Stimulated activated memory B cell treated with anti-CD40 and anti-IgM and Interleukin-4, amounts not matched to agents 10 μg/mL and 1 μg/mL and 100 μg/mL, for 72 hours (primary cell): ENCODE measurements at places on chromosomes 7 and 10.

- H3K27me3 ChIP-seq: peaks cover 53% of the 10 kb centered on the region
- no peaks in the 10 kb centered on the region for H3K4me1 ChIP-seq
- no peak overlapping the region for H3K27ac ChIP-seq
- H3K36me3 ChIP-seq: no peaks in the 10 kb centered on the region
Observed at GRCh38 chr7:73345538-73345937, 17.6 kb downstream of the FKBP6 start.

DNA sequence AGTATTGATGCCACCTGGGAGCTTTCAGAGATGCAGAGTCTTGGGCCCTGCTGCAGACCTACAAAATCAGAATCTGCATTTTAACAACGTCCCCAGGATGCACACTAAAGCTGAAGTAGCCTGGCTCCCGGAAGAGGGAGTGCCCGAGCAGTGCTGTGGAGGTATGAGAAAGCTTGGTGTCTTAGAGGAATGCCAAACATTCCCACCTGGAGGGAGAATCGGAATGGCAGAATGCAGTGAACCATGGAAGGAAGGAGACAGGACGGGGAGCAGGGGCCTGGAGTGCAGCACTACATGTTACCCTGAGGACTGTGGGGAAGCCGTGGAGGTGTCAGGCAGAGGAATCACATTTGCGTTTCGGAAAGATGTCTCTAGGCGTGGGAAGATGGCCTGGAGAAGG lies 90.9 kb downstream of the AOAH start:
- H3K27ac ChIP-seq: no peak overlapping the region
- no peak overlapping the region for H3K4me3 ChIP-seq
- peaks cover 15% of the 10 kb centered on the region for H3K27me3 ChIP-seq

DNA sequence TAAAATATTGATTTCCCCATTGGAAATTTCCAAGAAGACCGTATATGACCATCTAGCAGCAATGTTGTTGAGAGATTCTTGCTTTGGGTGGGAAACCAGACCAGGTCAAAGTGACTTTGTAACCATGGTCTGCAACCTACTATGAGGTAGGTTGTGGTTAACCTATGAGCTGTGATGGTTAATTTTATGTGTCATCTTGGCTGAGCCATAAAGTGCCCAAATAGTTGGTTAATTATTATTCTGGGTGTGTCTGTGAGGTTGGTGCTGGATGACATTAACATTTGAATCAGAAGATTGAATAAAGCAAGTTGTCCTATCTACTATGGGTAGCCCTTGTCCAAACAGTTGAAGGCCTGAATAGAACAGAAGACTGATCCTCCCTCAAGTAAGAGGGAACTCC lies 18.3 kb upstream of the RALA start:
- H3K27me3 ChIP-seq: peaks cover 30% of the 10 kb centered on the region
- peaks cover 14% of the 10 kb centered on the region for H3K4me1 ChIP-seq
- H3K27ac ChIP-seq: no peak overlapping the region

DNA sequence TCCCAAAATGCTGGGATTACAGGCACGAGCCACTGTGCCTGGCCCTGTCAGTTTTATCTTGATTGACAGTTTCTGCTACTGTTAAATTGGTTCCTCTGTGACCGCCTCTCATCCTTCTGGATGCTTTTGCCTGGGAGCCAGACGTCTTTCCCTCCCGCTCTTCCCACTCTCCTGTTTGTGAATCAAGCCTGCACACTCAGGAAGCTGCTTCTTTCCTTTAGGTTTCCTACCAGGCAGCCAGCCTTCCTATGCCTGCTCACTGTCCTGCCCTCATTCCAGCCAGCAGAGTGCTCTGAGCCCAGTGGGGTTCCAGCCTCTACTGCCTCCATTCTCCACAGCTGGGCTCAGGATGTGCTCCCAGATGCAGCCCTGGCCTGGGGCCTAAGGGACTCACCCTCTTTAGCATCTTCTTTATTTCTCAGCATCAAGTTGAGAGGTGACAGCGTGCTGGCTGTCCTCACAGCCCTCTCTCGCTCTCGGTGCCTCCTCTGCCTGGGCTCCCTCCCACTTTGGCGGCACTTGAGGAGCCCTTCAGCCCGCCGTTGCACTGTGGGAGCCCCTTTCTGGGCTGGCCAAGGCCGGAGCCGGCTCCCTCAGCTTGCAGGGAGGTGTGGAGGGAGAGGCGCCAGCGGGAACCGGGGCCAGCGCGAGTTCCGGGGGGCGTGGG lies 5.1 kb downstream of the SH2D4B start:
- peaks cover 38% of the 10 kb centered on the region for H3K4me1 ChIP-seq
- H3K4me3 ChIP-seq: no peak overlapping the region
- ATAC-seq: no peak
- H3K36me3 ChIP-seq: no peaks in the 10 kb centered on the region

- no peak for ATAC-seq
- no peak overlapping the region for H3K27ac ChIP-seq
- no peaks in the 10 kb centered on the region for H3K4me1 ChIP-seq
Observed at GRCh38 chr10:25988583-25988982, 54.6 kb downstream of the MYO3A start.

DNA sequence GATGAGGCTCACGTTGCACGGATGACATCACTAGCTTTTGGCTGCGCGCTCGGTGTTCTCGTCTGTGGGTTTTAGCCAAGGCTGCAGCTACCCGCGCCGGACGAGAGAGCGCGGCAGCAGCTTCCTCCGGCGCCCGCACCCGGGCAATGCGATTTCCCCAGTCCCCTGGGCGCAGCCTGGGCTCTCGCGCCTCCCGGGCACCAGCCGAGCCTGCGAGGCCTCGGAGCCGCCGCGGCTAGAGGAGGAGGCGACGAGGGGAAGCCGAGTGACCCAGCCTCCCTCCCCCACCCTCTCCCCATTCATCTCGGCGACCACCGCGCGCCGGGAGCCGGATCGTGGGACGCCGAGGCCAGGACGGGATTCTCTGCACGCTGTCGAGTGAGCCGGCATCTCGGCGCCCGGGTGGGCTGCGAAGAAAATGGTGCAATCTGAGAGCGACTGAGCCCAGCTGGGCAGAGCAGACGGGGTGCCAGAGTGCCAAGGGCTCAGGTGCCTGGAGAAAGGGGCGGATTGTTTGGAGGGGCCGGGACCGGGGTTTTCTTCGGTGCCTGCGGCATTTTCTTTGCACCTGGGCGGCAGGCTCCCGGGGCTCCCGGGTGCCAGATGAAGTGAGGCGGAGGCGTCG lies 1.2 kb upstream of the TMEM178B start:
- peaks cover 26% of the 10 kb centered on the region for H3K4me1 ChIP-seq
- H3K27me3 ChIP-seq: peaks cover 56% of the 10 kb centered on the region
- ATAC-seq: peak; percentile 68
- H3K36me3 ChIP-seq: no peaks in the 10 kb centered on the region
- H3K4me3 ChIP-seq: peak overlapping the region; percentile 78

GRCh38 chr10:114259824-114260223 lies 20.8 kb downstream of the VWA2 start:
- H3K4me3 ChIP-seq: no peak overlapping the region
- no peaks in the 10 kb centered on the region for H3K36me3 ChIP-seq
- no peak overlapping the region for H3K27ac ChIP-seq
- H3K27me3 ChIP-seq: peaks cover 7% of the 10 kb centered on the region

DNA sequence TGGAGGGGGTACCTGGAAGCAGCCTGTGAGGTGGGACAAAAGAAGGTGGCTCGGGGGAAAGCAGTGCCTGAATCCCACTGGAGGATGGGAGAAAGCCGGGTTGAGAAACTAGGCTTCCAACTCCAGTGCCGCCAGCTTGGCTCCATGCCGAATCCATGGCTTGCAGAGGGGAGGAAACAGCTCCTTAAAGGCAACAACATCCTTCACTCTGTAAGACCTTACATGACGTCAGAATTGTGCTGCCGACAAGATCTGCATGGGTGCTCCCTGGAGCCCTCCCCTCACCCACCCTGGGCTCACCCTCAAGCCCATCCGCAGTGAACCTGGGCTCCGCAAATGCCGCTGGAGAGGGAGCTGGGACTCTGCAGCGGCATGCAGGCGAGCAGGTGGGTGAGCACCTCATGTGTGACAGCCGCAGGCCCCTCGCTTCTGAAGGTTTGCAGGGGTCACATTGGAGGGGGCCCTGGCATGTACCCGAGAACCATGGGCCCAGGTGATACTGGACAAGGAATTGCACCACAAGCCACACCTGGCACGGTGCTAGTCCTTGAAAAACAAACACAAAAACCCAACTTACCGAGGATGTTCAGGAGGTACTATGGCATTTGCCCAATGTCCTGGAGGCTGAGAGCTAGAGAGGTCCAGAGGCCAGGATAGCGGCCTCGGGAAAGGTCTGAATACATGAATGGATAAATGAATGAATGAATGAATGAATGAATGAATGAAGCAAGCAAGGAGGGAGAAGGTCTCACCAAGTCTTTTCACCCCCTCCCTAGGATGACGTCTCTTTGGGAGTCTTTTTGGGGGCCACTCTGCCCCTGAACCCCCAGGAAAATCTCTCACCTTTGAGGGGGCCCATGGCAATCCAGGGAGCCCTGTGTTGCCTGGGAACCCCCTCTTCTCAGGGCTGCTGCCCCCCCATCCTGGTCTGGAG lies 238.6 kb upstream of the SHH start:
- H3K4me1 ChIP-seq: no peaks in the 10 kb centered on the region
- H3K36me3 ChIP-seq: no peaks in the 10 kb centered on the region
- no peak for ATAC-seq
- no peak overlapping the region for H3K27ac ChIP-seq
- no peak overlapping the region for H3K4me3 ChIP-seq
- no peaks in the 10 kb centered on the region for H3K27me3 ChIP-seq

DNA sequence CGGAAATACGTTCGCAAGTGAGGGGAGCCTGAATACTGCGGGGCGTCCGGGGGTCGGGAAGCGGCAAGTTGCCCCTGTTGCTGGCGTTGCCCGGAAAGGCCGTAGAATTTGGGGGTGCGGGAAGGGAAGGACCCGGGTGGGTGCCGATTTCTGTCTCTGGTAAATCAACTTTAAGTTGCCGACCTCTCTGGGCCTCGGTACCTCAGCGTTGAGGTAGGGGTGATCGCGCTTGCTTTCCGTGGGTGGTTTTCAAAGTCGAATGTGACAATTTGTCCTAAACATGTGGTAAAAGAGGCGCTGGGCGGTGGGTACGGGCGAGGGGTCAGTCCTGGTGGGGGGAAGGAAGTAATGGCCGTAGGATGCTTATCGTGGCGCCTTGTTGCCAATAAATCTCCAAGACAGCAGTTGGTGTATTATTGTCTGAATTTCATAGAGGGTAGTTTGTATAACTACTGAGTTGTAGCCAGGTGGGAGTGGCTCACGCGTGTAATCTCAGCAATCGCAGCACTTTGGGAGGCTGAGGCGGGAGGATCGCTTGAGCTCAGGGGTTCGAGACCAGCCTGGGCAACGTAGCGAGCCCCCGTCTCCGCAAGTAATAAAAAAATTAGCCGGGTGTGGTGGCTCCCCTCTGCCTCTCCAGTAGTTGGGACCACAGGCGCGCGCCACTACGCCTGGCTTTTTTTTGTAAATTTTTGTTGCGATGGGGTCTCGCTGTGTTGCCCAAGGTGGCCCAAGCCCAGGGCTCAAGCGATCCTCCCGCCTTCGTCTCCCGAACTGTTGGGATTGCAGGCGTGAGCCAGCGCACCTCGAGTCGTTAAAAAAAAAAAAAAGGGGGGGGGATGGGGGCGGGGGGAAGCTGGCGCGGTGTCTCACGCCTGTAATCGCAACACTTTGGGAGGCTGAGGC lies 644 bp downstream of the BUD23 start:
- H3K36me3 ChIP-seq: peaks cover 27% of the 10 kb centered on the region
- peak overlapping the region; percentile 100 for H3K27ac ChIP-seq
- ATAC-seq: peak; percentile 44
- peak overlapping the region; percentile 100 for H3K4me3 ChIP-seq
- H3K27me3 ChIP-seq: no peaks in the 10 kb centered on the region
- peaks cover 47% of the 10 kb centered on the region for H3K4me1 ChIP-seq

GRCh38 chr7:140081774-140082425 lies 19.1 kb upstream of the PARP12 start:
- peak overlapping the region; percentile 48 for H3K27ac ChIP-seq
- H3K36me3 ChIP-seq: no peaks in the 10 kb centered on the region
- H3K4me1 ChIP-seq: peaks cover 44% of the 10 kb centered on the region

- peaks cover 46% of the 10 kb centered on the region for H3K4me1 ChIP-seq
- peak overlapping the region; percentile 59 for H3K4me3 ChIP-seq
- no peaks in the 10 kb centered on the region for H3K27me3 ChIP-seq
- peak overlapping the region; percentile 88 for H3K27ac ChIP-seq
- no peaks in the 10 kb centered on the region for H3K36me3 ChIP-seq
Observed at GRCh38 chr7:151838861-151839381, 38.0 kb downstream of the PRKAG2 start.

- H3K36me3 ChIP-seq: peaks cover 27% of the 10 kb centered on the region
- no peaks in the 10 kb centered on the region for H3K27me3 ChIP-seq
- H3K27ac ChIP-seq: peak within 1 kb of the TSS; percentile 87
- ATAC-seq: peak; percentile 85
- H3K4me3 ChIP-seq: peak within 1 kb of the TSS; percentile 84
Observed at GRCh38 chr7:100478958-100479660, at the start of gene TSC22D4. TSS of gene TSC22D4 (minus strand) at chr7:100479214. CDS start at chr7:100478038, 1,176 bp downstream.

DNA sequence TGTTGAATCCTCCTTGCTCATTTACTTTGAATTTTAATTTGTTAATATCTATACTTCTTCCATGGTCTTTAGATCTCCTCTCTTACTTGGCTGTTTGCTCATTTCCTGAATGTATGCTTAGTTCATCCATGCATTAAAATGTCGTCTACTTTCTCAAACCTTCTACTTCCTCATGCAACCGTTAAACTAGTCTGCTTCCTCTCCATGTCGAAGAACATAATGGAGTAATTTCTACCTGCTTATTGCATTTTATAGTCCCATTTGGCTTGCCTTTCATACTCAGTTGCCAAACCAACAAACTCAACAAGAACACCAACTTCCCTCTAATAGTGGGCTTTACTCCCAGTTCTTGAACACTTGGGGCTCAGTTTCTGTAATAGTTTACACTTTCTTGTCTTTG lies 43.8 kb upstream of the SEMA3D start:
- no peak for ATAC-seq
- H3K4me3 ChIP-seq: peak overlapping the region; percentile 13
- H3K27ac ChIP-seq: peak overlapping the region; percentile 2

- ATAC-seq: no peak
- no peak overlapping the region for H3K27ac ChIP-seq
- no peak overlapping the region for H3K4me3 ChIP-seq
- peaks cover 8% of the 10 kb centered on the region for H3K27me3 ChIP-seq
- no peaks in the 10 kb centered on the region for H3K4me1 ChIP-seq
Observed at GRCh38 chr10:126463286-126463685, 75.0 kb upstream of the ADAM12 start.

DNA sequence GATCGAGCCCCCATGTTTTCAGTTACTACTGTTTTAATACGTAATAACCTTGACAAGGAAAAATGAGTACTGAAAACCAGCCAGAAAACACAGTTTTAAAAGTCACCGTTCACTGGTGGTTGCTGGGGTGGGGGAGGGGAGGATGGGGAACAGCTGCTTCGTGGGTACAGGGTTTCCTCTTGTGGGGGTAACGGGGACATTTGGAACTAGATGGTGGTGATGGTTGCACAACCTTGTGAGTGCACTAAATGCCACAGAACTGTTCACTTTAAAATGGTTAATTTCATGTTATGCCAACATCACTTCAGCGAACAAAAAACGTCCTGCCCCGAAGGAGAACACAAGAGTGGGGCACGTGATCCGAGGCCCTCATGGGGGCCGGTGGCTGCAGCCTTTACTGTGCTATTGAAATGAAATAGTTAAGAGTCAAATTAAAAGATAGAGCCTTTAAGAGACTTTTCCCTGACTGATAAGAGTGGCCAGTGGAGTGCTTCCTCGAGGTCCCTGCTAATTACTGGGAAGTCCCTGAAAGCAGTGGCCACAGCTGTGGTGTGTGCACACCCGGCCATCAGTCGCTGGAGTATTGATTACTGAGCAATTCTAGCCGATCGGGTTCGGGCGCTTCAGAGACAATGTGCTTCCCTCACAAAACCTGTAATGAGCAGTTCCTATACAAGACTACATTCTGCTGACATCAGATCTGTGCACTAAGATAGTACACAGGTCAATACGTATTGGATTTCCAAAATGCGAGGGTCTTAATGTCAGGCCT lies 80.3 kb downstream of the EBF3 start:
- no peaks in the 10 kb centered on the region for H3K36me3 ChIP-seq
- H3K4me3 ChIP-seq: no peak overlapping the region
- no peak overlapping the region for H3K27ac ChIP-seq
